ENCODE measurements at places on chromosomes 2 and 18.

GRCh38 chr18:36297417-36298125 lies at the start of gene FHOD3:
TSS of gene FHOD3 (plus strand) at chr18:36297713. CDS start at chr18:36297836, 123 bp downstream.
- no peak for DNase-seq

DNA sequence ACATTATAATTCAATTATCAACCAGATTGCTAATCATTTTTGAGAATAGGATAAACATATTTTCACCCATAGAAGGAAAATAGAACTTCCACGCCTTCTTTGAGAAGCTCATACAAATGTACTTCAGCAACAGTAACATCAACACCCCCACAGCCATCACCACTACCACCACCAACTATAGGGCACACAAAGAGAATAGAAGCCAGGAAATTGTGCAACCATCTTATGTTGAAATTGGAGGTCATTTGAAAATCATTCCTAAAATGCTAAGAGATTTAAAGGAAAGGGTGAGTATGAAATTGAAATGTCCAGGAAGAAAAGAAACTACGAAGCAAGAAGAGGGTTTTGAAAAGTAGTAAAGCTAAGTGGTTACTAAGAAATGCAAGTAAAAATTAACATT lies 563.4 kb downstream of the ZNF804A start:
- no peak for DNase-seq

DNA sequence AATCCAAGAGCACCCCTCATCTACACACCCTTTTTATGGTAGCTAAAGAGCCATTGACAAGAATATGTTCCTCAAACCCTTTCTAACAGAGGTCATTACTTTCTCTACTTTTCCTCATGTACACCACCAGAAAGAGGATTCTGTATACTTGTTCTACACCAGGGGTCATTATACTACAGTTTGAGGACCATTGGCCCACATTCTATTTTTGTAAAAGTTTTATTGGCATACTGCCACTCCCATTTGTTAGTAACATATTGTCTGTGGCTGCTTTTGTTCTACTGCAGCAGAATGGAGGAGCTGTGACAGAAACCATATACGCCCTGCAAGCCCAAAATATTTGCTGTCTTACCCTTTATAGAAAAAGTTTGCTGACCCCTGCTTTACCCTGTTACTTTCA lies 14.3 kb downstream of the HTR2B start:
- no peak for DNase-seq

DNA sequence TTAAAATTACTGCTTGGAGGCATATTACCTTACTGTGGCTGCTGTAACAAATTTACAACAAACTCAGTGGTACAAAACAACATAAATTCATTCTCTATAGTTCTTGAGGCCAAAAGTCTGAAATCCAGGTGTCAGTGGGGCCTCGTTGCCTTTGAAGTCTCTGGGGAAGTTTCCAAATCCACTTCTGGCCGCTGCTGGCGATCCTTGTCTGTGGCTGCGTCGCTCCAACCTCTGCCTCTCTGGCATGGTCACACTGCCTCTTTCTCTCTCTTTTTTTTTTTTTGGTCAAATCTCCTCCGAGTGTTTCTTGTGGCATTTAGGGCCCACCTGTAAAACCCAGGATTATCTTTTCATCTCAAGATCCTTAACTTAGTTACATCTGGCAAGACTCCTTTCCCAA lies 182.8 kb downstream of the ST6GAL2 start:
- no peak for DNase-seq

GRCh38 chr2:190809876-190810525 lies 70.6 kb upstream of the GLS start:
- no peak for DNase-seq

DNA sequence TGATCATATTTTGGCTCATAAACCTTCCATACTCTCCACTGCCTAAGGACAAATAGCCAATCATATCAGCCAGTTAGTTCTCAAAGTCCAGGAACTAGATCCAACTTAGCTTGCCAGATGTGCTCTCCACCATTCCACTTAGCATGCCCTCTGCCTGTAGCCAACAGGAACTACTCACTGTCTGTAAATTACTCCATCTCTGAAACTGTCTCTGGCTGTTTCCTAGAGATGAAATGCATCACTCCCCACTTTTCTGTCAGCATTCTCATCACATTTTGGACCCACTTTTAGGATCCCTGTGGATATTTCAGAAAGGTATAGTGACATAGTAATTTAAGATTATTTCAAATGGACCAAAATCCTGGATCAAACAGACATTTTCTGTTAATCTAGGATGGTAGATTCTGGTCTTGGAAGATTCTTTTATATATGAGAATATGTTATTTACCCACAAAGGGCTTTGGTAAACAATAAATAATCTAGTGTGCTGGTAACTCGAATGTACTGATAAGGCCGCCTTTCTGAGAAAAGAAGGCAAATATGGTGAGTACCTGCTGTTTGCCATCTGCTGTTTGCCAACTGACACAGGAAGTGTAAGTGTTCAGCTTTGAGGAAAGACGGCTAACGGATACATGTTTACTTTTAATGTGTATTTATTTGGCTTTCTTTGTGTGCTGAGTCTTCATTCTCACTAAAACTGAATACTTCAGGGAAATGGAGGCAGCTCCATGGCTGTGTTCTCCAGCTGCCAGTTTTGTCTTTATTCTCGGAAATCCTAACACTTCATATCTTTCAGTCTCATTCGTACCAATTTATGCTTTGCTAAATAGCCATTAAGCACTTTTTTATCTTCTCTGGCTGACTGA lies 79.5 kb downstream of the EVA1A start:
- no peak for DNase-seq

DNA sequence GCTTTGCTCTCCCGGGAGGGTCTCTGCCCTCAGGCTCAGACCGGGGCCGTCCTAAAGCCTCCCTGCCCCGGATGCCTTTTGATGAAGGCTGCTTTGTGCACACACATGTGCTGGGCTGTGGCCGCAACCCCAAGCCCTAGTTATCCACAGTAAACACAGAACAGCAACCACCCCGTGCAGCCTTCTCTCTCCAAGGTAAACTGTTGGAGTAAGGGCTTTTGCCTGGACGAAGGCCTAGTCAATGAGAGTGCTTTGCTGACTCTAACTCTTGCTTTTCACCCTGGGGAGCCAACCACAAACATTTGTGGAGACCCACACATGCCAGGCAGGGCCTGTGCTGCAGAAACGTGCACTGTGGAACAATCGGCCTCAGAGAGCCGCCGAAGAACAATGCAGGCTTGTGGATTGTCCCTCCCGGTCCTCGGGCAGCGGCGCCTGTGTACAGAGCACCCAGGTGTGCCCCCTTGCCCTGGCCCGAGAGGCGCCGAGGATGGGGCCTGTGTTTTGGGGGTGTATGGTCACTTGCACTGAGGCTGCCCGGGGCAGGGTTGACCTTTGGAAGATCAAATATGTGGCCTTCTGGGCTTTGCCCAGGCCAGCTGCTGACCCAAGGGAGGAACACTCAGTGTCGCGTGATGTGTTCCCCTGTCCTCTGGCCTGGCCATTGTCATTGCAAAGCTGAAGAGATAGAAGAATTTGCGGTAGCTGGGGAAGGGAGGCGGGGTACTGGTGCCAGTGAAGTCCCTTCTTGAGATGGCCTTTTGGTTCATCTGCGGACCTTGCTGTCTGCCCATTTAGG lies 37.0 kb downstream of the CTIF start:
- DNase-seq, result no peak

DNA sequence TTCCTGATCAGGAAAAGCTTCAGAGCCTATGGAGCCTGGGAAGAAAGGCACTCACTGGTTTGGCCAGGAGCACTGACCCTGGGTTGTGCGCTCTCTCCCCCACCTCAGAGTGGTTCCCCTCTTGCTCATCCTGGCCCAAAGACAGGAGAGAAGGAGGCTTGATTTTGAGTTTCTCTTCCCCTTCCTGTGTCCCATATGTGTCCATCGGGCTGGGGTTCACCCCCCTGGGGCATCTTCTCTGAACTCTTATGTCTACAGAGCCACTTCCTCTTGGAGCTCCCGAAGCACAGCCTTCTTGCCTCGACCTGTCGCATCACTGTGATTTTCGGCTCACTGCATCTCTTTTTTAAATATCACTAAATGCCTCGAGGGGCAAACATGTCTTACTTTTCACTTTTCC lies 692.3 kb downstream of the RNF144A start:
- no peak for DNase-seq

GRCh38 chr18:31633392-31634330 lies 42.0 kb downstream of the TTR start:
- DNase-seq, result no peak

- DNase-seq, result no peak
Observed at GRCh38 chr18:70663141-70663540, 374.3 kb downstream of the SOCS6 start.

DNA sequence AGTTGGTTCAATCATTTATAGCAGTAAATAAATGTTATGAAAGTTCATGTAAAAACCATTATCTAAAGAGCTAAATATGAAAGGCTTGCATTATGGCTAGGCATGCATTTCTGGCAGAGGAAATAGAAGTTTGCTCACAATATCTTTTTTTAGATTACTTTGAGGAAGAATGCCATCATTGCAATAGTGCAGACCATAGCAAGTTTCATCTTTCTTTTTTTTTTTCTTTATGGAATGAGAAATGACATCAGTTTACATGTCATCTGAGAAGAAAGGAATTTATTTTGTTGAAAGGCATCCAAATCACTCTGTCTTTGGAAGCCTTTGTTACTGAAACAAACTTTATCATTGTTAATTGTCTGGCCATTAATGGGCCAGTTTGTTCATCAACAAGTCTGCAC lies 74.5 kb upstream of the NCKAP5 start:
- no peak for DNase-seq

DNA sequence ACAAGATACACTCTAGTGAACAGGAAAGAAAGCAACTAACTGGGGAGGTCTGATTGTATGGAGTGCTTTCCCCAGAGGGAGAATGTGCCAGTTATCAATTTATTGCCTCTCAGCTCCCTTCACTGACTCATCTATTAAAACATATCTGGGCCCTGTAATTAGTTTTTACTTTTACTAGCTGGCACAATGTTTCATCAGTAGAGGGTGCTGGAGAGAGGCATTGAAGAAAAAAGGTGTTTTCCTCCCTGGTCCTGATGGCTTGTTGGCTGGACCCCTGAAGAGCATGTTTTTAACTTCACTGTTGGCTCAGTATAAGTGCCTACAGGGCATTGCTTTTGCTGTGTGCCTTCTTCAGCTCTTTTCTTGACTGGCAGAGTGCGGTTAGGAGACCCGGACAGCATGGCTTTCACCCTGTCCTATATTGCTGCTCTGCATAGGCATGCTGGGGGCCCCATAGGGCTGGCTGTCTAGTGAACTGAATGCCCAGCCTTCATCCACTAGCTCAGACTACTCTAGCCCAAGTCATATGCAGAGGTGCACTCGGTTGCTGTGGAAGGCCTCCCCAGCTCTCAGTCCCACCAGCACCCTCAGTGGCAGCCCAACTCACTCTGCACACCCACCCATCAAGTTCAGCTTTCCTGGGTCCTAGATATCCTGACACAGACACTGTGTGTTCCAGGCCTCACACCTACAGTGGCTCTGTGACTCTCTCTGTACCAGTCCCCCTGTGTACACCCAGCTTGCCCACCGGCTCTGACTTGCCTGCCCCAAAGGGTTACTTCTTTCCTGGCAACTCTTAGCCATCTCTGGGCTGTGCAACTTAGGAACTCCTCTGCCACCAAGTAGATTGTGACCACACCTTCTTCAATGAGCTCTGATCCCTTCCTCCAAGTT lies 62.3 kb upstream of the ACYP2 start:
- DNase-seq, result no peak

GRCh38 chr18:22348521-22349316 lies 69.0 kb downstream of the CTAGE1 start:
- no peak for DNase-seq

- no peak for DNase-seq
Observed at GRCh38 chr2:170190172-170190571, 12.2 kb downstream of the MYO3B start.

- no peak for DNase-seq
Observed at GRCh38 chr2:240646900-240647502, 21.7 kb downstream of the GPR35 start.

GRCh38 chr18:61546590-61546989 lies 213.4 kb downstream of the CDH20 start:
- DNase-seq, result no peak

DNA sequence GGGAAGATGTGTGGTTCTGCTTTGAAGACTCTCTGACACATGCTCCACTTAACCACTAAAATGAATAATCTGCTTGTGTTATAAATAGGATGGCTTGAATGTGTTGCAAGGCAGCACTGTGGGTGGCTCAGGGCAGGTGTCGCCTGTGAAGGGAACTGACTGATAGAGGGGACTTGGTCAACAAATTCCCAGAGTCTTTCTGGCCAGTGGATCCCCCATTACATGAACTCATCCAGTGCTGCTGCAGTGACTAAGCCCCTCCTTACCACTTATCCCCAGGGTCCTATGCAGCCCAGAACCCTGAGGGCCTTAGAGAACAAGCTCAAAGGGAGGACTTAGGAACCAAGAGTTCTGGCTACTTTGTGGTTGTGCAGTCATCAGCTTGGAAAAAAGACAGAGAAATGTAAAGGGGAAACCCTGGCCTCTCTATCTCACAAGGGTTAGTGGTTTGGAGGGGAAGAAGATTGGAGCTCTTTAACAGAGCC lies 226.2 kb upstream of the TNP1 start:
- no peak for DNase-seq

- no peak for DNase-seq
Observed at GRCh38 chr2:211503856-211504255, 947.5 kb downstream of the CPS1 start.

DNA sequence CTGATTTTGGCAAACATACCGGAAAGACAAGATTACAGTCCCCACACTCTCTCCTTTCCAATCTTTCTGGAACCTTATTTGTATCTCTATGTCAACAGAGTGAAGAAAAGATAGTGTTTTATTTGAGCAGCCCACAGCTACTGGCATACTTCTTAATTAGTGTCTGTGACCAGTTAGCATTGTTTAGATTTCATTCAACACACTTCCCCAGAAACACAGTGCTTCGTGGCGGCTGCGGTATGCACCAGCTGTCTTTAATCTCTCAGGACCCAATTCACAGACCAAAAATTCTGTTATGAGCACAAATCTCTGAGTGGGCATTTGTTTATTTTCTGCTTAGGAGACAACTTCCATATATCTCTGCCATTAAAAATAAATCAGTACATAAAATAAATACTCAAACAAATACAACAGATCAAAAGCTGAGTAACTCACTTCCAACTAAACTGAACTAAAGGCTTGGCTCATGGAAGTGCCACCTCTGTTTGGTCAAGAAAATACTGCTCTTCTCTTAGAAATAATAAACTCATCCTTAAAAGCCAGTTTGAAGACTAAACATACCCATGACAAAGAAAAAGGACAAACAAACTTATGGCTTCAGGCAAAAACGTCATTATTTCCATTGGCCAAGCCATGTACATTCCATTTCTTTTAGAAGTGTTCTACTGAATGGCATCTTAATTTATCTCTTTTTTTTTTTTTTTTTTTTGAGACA lies 392.4 kb downstream of the TXNL1 start:
- DNase-seq, result no peak

GRCh38 chr2:207704078-207704477 lies 7.4 kb upstream of the CCNYL1 start:
- no peak for DNase-seq

DNA sequence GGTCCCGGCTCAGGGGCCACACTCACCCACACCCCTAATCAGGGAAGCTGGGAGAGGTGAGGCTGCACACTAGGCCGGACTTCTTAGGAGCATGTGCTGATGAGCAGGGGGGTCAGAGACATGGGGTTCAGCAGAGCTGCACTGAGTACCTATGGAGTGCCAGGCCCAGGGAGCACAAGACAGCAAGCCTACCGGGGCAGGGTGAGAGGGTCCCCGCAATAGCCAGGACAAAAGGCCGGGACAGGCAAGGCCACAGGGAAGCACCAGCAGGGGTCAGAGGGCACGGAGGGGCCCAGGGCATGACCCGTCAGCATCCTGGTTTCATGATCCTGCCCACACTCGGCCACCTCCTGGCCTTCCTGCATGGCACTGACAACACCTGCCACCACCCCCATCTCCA lies 73.5 kb downstream of the TNS1 start:
- DNase-seq, result no peak
